Activated CD8-positive, alpha-beta memory T cell treated with anti-CD3 and anti-CD28 coated beads, Interleukin-2, amount 50 U/mL, for 48 hours (primary cell): ENCODE measurements at places on chromosomes 12 and 14.

DNA sequence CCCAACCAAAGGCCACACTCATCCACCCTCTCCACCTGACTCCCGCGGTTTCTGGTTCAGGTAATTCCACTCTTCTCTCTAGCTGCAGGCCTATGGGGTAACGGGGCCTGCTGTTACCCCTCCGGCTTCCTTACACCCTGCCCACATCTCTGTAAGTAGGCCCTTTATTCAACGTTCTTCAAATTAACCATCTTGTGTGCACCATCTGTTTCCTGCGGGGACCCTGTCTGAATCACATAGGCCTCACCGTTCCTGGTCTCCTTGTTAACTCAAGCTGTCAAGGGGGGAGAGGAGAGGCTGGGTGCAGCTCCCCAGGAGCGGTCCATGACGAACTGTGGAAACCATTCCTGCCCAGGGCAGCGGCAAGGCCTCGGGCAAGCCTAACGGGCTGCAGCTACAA is 9.3 kb upstream of the DLK1 start:
- no peak for DNase-seq

GRCh38 chr12:32501835-32502333 is 102.5 kb downstream of the FGD4 start:
- no peak for DNase-seq

GRCh38 chr12:25155022-25155576 is 39.9 kb downstream of the DNAI7 start:
- DNase-seq = no peak

DNA sequence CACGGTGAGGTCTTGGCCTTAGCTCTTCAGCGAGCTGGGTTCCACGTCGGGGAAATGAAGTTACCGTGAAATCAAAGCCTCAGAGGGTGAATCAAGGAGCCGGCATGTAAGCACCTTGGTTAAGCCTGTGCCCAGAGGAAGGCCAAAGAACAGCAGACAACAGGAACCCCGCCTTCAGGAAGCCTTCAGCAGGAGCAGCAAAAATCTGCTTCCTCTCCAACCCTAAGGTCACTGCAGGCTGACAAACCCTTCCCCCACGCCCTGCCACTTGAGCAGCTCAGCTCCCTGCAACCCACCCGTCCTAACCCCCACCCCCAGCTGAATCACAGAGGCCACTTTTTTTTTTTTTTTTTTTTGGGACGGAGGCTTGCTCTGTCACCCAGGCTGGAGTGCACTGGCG is 72.9 kb upstream of the LTA4H start:
- no peak for DNase-seq

GRCh38 chr14:28757786-28758185 is 8.8 kb upstream of the FOXG1 start:
- no peak for DNase-seq

GRCh38 chr12:55743406-55744339 is 751 bp downstream of the GDF11 start:
- no peak for DNase-seq

DNA sequence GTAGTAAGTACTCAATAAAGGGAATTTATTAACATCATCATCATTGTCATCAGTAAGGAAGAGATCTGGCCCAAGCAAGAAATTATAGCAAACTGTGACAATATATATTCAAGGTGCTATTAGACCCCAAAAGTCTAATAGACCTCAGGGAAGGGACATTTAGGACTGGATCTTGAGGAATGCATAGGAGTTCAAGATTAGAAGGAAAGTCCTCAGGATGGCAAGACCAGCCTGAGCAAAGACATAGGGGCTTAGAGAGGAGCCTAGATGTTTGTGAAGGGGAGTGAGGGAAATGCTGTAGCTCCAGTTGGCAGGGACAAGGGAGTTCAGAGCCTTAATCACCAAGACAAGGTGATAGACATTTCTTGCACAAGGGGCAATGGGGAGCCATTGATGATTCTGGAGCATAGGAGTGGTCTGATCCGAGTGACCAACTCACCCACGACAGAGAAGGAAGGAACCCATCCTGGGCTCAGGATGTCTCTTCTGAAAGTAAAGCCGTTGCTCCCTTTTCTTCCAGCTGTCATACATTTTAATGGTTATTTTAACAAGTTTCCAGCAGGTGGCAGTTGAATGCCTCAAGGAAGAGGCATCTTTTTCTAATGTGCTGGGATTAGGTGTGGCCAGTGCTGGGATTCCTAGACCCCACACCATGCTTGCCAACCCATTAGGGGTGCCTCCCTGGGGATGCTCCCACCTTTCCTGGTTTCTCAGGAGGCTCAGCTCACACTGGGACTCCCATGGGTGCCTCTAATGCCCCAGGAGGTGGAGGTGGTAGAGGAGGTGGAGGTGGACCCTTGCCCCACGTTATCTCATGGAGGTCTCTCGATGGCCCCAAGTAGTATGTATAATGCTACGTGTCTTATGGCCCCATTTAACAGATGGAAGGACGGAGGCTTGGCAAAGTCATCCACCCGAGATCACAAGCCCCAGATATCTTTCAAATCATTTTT is 37.8 kb downstream of the PHETA1 start:
- no peak for DNase-seq

- DNase-seq = no peak
Measured at GRCh38 chr14:57009585-57010515, 199.6 kb upstream of the OTX2 start.

DNA sequence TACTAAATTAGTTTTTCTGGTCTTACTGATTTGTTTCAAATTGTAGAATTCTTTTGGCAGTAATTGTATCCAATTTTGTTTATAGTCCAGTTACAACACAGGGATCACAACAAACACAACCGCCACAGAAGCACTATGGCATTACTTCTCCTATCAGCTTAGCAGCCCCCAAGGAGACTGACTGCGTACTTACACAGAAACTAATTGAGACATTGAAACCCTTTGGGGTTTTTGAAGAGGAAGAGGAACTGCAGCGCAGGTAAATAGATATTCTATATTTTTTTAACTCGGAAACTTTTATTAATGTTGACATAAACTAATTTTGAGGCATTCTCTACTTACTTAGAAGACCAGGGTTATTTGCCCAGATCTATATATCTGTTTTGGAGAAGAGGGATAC is 17.8 kb downstream of the PAPOLA start:
- no peak for DNase-seq

DNA sequence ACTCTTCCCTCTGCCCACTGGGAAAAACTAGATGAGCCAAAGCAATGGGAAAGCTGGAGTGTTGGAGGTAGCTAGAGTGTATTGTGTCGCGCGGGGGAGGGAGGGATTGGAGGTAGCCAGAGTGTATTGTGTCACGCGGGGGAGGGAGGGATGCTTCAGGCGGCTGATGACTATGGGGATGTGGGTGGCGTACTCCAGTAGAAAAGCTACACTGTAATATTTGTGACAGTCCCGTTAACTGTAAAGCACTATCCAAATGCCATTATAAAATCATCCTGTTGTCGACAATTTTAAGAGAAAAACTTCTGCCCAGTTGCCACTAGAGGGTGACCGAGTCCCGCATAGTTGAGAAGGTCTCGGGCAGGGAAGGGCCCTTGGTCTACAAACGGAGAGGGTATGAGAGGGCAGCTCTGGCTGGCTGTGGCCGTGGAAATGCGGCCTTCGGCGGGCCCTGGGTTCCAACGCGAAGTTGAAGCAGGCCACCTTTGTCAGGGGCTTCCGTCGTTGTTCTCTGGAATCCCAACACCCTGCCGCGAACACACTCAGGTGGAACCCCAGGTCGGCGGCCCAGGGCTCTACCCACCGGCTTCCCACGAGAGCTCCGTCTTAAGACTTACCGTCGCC is 15.1 kb upstream of the PLEK2 start:
- DNase-seq = peak; percentile 75

- DNase-seq = no peak
Measured at GRCh38 chr14:101404426-101405170, 156.7 kb upstream of the DIO3 start.

- DNase-seq = peak; percentile 78
Measured at GRCh38 chr14:81436296-81437138, 36.4 kb upstream of the STON2 start.

- DNase-seq = no peak
Measured at GRCh38 chr12:26555139-26555538, 277.9 kb downstream of the ITPR2 start.

GRCh38 chr12:58731096-58731495 is 189.2 kb downstream of the LRIG3 start:
- DNase-seq = no peak

GRCh38 chr12:28378736-28379135 is 188.5 kb downstream of the CCDC91 start:
- no peak for DNase-seq

GRCh38 chr12:116361414-116362223 is 84.1 kb upstream of the MED13L start:
- DNase-seq = no peak

DNA sequence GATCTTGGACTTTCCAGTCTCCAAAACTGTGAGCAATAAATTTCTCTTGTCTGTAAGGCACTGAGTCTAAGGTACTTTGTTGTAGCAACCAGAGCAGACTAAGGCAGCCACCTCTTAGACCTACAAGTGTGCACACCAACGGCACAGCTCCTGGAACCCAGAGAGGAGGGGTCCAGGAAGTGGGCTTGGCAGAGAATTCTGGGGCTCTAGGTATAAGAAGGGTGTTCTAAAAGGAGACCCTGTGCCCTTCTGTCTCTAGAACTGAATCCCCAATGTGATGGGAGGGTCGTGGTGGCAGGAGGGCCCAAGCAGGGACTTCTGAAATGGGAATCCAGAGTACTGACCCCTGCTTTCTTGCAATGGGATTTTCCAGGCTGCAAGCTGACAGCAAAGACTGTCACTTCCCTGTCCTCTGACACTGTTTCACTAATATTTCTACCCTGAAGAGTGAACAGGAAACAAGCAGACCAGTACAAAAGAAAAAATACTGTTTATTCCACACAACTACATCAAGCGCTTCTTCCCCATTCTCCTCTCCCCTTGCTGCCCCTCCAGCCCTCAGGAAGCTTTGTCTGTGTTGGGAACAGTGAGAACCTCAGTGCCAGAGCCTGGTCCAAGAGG is 13.6 kb upstream of the TFCP2 start:
- no peak for DNase-seq

GRCh38 chr12:130121226-130122000 is 40.9 kb upstream of the FZD10 start:
- no peak for DNase-seq

GRCh38 chr12:116661341-116661740 is 76.5 kb downstream of the SPRING1 start:
- DNase-seq = no peak

DNA sequence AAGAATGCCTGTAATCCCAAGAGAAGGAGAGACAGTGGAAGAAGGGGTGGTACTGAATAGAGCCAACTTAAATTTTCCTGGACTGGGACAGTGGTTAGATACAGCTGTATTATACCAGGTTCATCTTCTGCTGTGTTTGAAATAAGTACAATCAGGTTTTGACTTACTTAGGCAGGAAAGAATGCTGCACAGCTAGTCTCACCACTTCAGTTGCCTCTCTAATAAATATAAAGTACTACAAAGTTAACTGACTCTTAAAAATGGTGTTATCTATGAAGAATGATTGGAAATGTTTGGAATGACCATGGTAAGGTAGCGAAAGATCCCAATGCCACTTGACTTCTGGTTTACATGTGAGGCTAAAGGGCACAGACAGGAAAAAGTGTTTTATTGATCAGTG is 652.1 kb downstream of the NOVA1 start:
- no peak for DNase-seq

GRCh38 chr12:473863-474577 is 14.3 kb downstream of the B4GALNT3 start:
- no peak for DNase-seq

GRCh38 chr14:51566831-51567582 is 84.7 kb upstream of the FRMD6 start:
- DNase-seq = no peak

GRCh38 chr12:41967668-41968500 is 176.8 kb downstream of the GXYLT1 start:
- no peak for DNase-seq

- DNase-seq = no peak
Measured at GRCh38 chr12:107545737-107546353, 139.8 kb upstream of the PWP1 start.

- no peak for DNase-seq
Measured at GRCh38 chr12:10716704-10717315, 6.3 kb downstream of the YBX3 start.

- DNase-seq = no peak
Measured at GRCh38 chr12:113673458-113674238, 202.0 kb upstream of the LHX5 start.

DNA sequence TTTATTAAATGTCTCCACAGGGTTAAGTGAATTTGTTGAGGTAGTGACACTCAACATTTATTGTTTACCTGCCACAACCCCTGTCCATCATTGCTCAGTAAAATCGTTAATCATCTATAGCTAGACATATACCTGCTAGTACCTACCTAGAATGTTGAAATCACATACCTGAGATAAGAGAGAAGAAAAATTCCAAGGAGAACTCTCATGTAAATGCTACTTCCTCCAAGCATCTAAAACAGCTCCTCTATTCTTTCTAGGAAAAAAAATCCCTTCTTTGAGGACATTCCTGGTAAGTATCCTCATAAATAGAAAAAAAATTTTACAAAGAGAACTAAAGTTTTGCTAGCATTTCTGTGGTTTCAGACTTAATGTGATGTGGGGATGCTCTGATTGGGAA is 325.1 kb downstream of the DAD1 start:
- DNase-seq = no peak

- no peak for DNase-seq
Measured at GRCh38 chr14:56955745-56956144, 145.5 kb upstream of the OTX2 start.

DNA sequence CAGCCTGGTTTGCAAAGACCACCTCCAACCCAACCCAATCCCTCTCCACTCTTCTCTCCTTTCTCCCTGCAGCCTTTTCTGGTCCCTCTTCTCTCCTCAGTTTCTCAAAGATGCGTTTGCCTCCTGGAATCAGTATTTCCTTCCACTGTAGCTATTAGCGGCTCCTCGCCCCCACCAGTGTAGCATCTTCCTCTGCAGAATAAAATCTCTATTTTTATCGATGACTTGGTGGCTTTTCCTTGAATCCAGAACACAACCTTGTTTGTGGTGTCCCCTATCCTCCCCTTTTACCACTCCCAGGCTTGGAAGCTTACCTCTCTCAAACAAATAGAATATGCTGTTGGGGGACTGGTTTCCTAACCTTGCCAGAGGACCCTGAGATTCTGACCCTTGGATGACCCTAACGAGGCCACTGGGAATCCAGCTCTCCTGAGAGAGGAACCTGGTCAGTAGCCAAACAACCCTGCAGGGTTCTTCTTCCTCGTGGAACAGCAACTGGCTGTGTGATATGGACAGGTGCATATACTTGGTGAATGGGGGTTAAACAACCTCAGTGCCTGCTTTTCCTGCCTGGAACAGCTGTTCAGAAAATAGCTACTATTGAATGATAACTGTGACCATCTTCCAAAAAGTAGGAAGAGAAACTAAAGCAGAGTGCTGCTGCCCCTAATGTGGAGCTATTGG is 4.4 kb downstream of the WNT1 start:
- DNase-seq = no peak
